ENCODE measurements at places on chromosomes 2 and 18.

DNA sequence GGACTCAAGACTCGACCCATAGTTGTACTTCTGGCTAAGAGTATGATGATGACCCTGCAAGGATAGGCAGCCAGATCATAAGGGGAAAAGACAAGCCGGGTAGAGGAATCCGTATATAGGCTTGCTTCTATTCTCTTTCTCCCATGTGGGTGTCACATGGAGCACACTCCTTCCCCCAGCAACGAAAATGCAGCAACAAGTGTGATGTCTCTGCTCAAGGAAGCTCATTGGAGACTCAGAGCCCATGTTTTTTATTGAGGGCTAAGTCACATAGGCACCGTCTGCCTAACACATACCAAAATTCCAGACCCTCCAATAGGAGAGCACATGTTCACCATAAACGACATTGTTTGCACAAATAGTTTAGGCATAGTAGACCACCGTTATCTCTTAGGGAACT lies 6.3 kb downstream of the ZNF2 start:
- no peak for DNase-seq

GRCh38 chr2:67486041-67486796 lies 89.1 kb downstream of the ETAA1 start:
- no peak for DNase-seq

DNA sequence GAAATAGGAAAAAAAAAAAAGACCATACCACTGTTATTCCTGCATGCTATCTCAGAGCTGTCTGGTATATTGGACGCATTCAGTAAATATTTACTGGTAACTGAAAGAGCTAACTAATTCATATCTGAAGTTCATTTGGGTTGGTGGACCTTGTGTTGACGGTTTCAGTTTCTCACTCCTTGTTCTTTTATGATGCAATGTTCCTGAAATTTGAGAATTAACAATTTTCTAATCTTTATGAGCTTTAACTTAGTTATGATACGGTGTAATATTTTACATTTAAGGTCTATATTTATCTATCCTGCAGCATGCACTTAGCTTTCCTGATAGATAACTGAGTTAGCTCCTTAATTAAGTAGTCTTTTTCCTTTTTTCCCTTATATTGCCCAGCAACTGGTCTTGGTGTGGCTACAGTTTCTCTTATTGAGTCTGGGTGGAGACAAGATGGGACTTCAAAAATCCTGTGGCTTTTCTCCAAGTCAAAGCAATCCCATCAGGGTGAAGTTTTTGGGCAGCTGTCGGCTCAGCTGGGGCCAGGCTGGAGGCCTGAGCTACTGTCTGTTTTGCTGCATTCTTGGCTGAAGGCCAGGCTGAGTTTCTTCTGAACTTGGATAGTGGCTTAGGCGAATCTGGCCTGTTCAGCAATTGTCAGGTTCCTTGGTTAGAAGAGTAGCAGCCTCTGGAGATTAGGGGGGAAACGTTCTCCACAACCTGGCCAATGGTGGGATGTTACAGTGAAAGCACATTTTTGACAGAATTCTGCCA lies 78.4 kb upstream of the MEX3C start:
- peak; percentile 2 for DNase-seq

GRCh38 chr18:6401687-6402086 lies 13.0 kb downstream of the L3MBTL4 start:
- DNase-seq, result no peak

GRCh38 chr2:97957432-97958183 lies 38.1 kb downstream of the TMEM131 start:
- DNase-seq, result no peak

- peak; percentile 43 for DNase-seq
Measured at GRCh38 chr18:3450012-3450798, at the start of gene TGIF1. TSS of gene TGIF1 (plus strand) at chr18:3450172. CDS start at chr18:3450490, 318 bp downstream.

GRCh38 chr18:24180048-24180447 lies 41.2 kb downstream of the CABYR start:
- no peak for DNase-seq

- no peak for DNase-seq
Measured at GRCh38 chr2:120396013-120396860, 50.3 kb downstream of the INHBB start.

GRCh38 chr2:237411683-237412423 lies 2.1 kb downstream of the COL6A3 start:
- DNase-seq, result no peak

DNA sequence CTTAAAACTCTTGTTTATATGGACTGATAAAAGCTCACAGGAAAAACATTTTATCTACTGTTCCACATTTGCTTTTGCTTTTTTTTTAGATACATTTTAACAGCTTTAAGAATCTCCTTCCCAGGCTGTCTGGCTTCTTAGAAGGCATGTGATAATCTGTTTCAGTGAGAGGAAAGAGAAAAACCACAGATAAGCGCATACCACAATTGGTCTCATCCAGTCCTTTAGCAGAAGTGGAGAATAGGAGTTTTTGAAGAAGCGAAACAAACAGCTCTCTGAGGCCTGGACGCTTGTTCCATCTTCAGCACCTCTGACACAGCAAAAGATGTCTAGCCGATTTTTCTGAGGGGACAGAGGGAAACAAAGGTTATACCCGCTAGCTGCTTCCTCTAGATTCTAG lies 37.6 kb downstream of the RMC1 start:
- no peak for DNase-seq

GRCh38 chr2:222842491-222843174 lies 18.2 kb upstream of the ACSL3 start:
- DNase-seq, result no peak

DNA sequence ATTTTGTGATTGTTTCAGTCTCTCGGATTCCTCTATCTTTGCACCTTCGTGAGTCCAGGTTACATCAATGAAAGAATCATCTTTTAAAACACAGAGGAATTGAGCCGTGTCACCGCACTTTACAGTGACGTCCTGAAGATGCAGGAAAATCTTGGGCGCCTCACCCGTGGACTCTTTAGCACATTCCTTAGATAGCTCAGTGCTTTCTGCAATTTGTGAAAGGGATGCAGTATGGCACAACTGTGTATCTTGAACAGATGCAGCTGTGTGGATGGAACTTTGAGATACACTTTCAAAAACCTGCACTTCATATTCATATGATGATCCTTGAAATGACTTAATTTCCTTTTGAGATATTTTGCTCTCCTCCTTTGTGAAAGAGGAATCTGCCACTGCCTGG lies 50.9 kb downstream of the TTN start:
- DNase-seq, result no peak

- no peak for DNase-seq
Measured at GRCh38 chr2:58900246-58901027, 659.3 kb upstream of the FANCL start.

DNA sequence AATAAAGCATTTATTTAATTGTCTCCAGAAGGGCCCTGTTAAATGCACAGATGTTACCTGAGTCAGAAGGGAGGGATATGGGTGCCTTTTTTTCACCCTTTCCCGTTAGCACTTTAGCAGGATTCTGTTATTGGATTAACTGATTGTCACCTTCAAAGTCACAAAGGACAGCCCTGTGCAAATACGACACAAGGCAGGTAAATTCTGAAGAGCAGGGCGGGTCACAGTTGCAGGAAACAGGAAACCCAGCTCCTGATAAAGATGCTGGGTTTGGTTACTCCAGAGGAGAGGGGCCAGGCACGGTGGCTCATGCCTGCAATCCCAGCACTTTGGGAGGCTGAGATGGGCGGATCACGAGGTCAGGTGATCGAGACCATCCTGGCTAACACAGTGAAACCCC lies 11.4 kb upstream of the PKDCC start:
- DNase-seq, result no peak

GRCh38 chr18:7521226-7521856 lies 45.8 kb upstream of the PTPRM start:
- no peak for DNase-seq

DNA sequence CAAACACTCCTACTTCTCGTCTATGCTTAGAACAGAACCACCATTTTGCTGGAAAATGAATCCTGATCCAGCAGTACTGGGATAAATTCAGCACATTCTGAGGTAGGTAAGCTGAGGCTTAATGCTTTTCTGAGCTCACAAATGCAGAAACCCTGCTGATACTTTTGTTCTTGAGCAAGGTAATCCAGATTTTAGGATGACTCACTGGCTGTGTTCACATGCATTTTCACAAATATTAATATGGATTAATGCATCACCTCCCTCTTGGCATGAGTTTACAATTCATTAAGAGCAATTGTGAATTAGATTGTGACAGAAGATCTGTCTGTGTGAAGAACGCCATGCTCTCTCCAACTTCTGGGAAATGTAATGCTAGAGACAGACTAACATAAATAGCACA lies 42.2 kb downstream of the RAD51AP2 start:
- no peak for DNase-seq

- DNase-seq, result no peak
Measured at GRCh38 chr18:48732767-48733424, 194.1 kb downstream of the CTIF start.

- DNase-seq, result no peak
Measured at GRCh38 chr2:226885769-226886435, 50.0 kb downstream of the RHBDD1 start.

GRCh38 chr18:3721771-3722648 lies 272.0 kb downstream of the TGIF1 start:
- peak; percentile 61 for DNase-seq
